Kidney (tissue), 22 donors: ENCODE measurements at places on chromosomes 5 and 9. TPM values are rescaled to one million over a fixed set of nuclear protein-coding genes. Genes with fewer than 3 reads are reported as not detected.
A peak's percentile ranks its signal among the peaks of the same experiment; 100 is the strongest.

The C9 gene
- total RNA-seq, result 4.5 TPM

The WNK2 gene
- 4.8 TPM for total RNA-seq

The ALDOB gene
- 11.0 TPM for total RNA-seq

The CDKN2B gene
- total RNA-seq, result 1.8 TPM

The PRR16 gene
- 3.6 TPM for total RNA-seq

The MARCHF11 gene
- total RNA-seq, result not detected

The WDR38 gene
- total RNA-seq, result 0.31 TPM

The NPR3 gene
- total RNA-seq, result 12.5 TPM

The C9orf152 gene
- 1.8 TPM for total RNA-seq

- H3K4me1 ChIP-seq, result no peaks in the 10 kb centered on the region
- no peak overlapping the region for H3K27ac ChIP-seq
- H3K4me3 ChIP-seq, result no peak overlapping the region
- H3K27me3 ChIP-seq, result no peaks in the 10 kb centered on the region
- no peaks in the 10 kb centered on the region for H3K36me3 ChIP-seq
These were observed 479.4 kb downstream of the ENC1 start for GRCh38 chr5:74161170-74161569.

DNA sequence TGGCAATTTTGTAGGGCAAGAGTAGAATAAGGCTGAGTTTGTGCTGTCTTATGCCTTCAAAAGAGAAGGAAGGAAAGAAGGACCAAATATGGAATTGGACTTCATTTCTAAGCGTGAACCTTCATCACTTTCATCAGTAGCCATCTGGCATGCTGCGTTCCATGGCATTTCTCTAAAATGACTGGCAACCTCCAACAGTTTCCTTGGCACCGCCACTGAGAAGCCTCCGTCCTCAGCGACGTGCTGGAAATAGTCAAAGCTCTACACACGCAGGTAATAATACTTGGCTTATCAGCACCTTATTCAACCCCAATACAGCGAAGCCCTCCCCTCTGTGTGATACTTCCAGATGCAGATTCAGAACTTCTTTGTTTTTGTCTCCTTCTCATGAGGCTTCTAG lies 169.7 kb upstream of the CD180 start:
- H3K27ac ChIP-seq, result no peak overlapping the region
- DNase-seq, result no peak
- H3K27me3 ChIP-seq, result no peaks in the 10 kb centered on the region
- no peaks in the 10 kb centered on the region for H3K36me3 ChIP-seq
- no peaks in the 10 kb centered on the region for H3K4me1 ChIP-seq

DNA sequence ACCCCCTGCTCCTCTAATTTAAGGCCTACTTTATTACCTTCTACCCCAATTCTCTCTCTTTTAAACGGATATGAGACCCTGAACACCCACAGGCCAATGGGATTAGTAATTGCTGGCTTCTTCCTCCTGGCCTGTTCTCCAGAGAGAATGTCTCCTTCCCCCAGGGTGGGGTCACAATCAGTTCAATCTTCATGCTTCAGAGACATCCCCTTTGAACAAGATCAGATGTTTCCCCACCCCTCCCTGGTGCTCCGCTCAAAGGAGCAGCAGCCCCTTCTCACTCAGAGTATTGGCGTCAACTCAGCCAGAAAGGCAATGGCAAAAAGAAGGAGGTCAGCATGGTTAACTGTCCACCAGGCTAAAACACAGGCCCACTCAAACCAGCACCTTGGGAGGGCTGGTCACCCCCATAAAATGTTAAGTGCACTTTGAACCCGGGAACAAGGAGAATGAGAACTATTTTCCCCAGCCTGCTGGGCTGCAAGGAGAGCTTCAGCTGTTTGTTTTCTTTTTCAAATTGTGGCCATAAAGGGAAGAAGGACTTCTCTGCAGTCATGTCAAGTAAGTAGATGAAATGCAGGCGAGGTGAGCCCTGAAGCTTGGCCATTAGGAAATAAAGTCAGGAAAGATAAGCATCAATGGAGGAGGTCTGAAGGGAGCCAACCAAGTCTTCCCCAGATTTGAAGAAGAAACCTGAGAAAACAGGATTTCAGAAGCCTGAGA lies 20.1 kb downstream of the LHFPL2 start:
- no peaks in the 10 kb centered on the region for H3K36me3 ChIP-seq
- H3K27ac ChIP-seq, result no peak overlapping the region
- H3K4me1 ChIP-seq, result no peaks in the 10 kb centered on the region
- no peak overlapping the region for H3K4me3 ChIP-seq
- H3K27me3 ChIP-seq, result no peaks in the 10 kb centered on the region

- H3K27ac ChIP-seq, result peak overlapping the region; percentile 49
- no peaks in the 10 kb centered on the region for H3K36me3 ChIP-seq
- no peaks in the 10 kb centered on the region for H3K27me3 ChIP-seq
- DNase-seq, result peak; percentile 83
- peak overlapping the region; percentile 25 for H3K4me3 ChIP-seq
- no peaks in the 10 kb centered on the region for H3K4me1 ChIP-seq
These were observed 219.2 kb downstream of the AGTPBP1 start for GRCh38 chr9:85522459-85523092.

- peak; percentile 67 for DNase-seq
- H3K27ac ChIP-seq, result no peak overlapping the region
- no peak overlapping the region for H3K4me3 ChIP-seq
- no peaks in the 10 kb centered on the region for H3K27me3 ChIP-seq
These were observed 47.9 kb upstream of the NCS1 start for GRCh38 chr9:130124085-130124860.

GRCh38 chr5:154364771-154365170 lies 81.0 kb upstream of the SAP30L start:
- H3K27me3 ChIP-seq, result no peaks in the 10 kb centered on the region
- H3K4me1 ChIP-seq, result peaks cover 2% of the 10 kb centered on the region
- H3K4me3 ChIP-seq, result no peak overlapping the region
- no peak overlapping the region for H3K27ac ChIP-seq

- peaks cover under 1% of the 10 kb centered on the region for H3K4me1 ChIP-seq
- H3K27me3 ChIP-seq, result no peaks in the 10 kb centered on the region
- H3K4me3 ChIP-seq, result no peak overlapping the region
- no peak for DNase-seq
These were observed 18.6 kb downstream of the GOLGA2 start for GRCh38 chr9:128257086-128257825.

GRCh38 chr9:134770972-134771971 lies 109.3 kb upstream of the FCN2 start:
- no peak overlapping the region for H3K4me3 ChIP-seq
- no peaks in the 10 kb centered on the region for H3K4me1 ChIP-seq
- H3K27ac ChIP-seq, result no peak overlapping the region
- no peaks in the 10 kb centered on the region for H3K27me3 ChIP-seq

- DNase-seq, result no peak
- H3K4me3 ChIP-seq, result no peak overlapping the region
- H3K27ac ChIP-seq, result no peak overlapping the region
- H3K4me1 ChIP-seq, result peaks cover 8% of the 10 kb centered on the region
- H3K27me3 ChIP-seq, result no peaks in the 10 kb centered on the region
These were observed 11.3 kb downstream of the TRIM7 start for GRCh38 chr5:181193656-181194055.

DNA sequence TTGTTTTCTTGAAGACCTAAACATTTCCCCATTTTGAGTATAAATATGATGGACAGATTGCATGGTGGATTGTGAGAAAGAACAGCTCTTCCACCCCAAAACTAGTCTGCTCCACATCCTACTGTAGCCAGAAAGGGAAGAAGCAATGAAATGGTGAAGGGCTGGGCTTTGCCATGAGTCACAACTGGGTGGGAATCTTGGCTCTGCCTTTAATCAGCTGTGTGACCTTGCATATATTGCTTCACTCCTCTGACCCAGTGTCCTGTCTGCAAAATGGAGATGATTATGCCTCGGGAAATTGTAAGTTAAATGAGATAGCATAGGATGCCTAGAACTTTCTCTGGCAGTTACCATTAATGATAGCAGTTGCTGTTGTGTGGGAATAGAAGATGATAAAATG lies 101.9 kb downstream of the PDE8B start:
- no peak overlapping the region for H3K27ac ChIP-seq
- no peaks in the 10 kb centered on the region for H3K36me3 ChIP-seq
- no peaks in the 10 kb centered on the region for H3K27me3 ChIP-seq

GRCh38 chr9:90538566-90538965 lies 104.1 kb downstream of the DIRAS2 start:
- H3K36me3 ChIP-seq, result no peaks in the 10 kb centered on the region
- H3K27ac ChIP-seq, result no peak overlapping the region
- H3K27me3 ChIP-seq, result no peaks in the 10 kb centered on the region
- H3K4me1 ChIP-seq, result no peaks in the 10 kb centered on the region
- H3K4me3 ChIP-seq, result no peak overlapping the region
- no peak for DNase-seq

- H3K27me3 ChIP-seq, result no peaks in the 10 kb centered on the region
- H3K36me3 ChIP-seq, result no peaks in the 10 kb centered on the region
- no peak overlapping the region for H3K27ac ChIP-seq
- H3K4me3 ChIP-seq, result no peak overlapping the region
These were observed 227.0 kb upstream of the DAP start for GRCh38 chr5:10987925-10988504.

GRCh38 chr5:154677921-154678320 lies 77.3 kb upstream of the LARP1 start:
- no peak overlapping the region for H3K4me3 ChIP-seq
- H3K27me3 ChIP-seq, result no peaks in the 10 kb centered on the region
- H3K36me3 ChIP-seq, result no peaks in the 10 kb centered on the region

DNA sequence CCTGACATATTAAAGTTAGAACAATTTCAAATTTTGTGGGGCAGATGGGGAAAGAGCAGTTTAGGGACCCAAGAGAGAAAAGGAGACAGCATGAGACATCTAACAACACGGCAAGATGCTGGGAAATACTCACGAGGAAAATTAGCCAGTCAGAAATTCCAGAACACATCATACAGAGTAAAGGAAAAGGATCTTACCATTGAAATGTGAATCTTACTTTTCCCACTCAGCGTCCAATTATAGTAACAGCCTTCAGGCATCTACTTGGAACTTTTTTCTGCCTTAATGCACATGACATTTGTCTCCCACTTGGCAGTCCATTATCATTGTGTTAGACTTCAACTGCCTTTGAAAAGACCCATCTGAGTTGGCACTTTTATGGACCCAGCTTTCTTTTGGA lies 189.7 kb upstream of the SLC27A6 start:
- no peak overlapping the region for H3K27ac ChIP-seq
- H3K27me3 ChIP-seq, result no peaks in the 10 kb centered on the region
- no peaks in the 10 kb centered on the region for H3K4me1 ChIP-seq
- no peaks in the 10 kb centered on the region for H3K36me3 ChIP-seq
- no peak for DNase-seq

DNA sequence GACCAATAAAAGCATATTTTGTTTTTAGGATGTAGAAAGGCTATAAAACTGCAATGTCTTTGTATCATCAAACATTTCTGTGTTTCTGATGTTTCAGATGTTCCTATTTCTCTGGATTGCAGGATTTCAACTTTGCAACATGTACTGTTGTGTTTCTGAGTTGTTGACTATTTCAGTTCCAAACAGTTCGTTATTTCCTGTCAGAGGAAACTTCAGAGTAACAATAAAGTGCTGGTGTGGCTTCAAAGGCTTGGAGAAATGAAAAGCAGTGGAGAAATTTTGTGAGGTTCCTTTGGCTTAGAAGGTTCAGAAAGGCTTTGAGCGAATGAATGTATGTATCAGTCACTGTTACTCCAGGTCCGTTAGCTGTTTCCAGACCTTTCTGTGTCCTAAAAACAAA lies 17.2 kb downstream of the TJP2 start:
- H3K4me3 ChIP-seq, result no peak overlapping the region
- H3K27me3 ChIP-seq, result no peaks in the 10 kb centered on the region
- no peaks in the 10 kb centered on the region for H3K4me1 ChIP-seq
- no peak for DNase-seq

DNA sequence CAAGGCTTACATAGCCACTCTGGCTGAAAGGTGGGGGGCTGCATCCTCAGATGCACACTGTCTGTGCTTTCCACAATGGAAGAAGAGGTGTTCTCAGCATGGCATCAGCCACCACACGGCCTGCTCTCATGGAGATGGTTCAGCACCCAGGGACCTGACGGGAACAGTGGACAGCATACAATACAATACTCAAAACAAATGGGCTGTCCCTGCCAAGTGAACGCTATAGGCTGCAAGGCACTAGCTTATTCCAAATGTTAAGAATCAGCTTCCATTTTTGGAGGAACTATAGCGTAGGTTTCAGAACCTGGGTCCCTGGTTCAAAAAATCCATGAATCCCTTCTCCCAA lies 77.2 kb downstream of the ZNF608 start:
- H3K4me3 ChIP-seq, result no peak overlapping the region
- H3K4me1 ChIP-seq, result peaks cover 21% of the 10 kb centered on the region
- no peak overlapping the region for H3K27ac ChIP-seq
- no peaks in the 10 kb centered on the region for H3K36me3 ChIP-seq
- DNase-seq, result no peak
- no peaks in the 10 kb centered on the region for H3K27me3 ChIP-seq

DNA sequence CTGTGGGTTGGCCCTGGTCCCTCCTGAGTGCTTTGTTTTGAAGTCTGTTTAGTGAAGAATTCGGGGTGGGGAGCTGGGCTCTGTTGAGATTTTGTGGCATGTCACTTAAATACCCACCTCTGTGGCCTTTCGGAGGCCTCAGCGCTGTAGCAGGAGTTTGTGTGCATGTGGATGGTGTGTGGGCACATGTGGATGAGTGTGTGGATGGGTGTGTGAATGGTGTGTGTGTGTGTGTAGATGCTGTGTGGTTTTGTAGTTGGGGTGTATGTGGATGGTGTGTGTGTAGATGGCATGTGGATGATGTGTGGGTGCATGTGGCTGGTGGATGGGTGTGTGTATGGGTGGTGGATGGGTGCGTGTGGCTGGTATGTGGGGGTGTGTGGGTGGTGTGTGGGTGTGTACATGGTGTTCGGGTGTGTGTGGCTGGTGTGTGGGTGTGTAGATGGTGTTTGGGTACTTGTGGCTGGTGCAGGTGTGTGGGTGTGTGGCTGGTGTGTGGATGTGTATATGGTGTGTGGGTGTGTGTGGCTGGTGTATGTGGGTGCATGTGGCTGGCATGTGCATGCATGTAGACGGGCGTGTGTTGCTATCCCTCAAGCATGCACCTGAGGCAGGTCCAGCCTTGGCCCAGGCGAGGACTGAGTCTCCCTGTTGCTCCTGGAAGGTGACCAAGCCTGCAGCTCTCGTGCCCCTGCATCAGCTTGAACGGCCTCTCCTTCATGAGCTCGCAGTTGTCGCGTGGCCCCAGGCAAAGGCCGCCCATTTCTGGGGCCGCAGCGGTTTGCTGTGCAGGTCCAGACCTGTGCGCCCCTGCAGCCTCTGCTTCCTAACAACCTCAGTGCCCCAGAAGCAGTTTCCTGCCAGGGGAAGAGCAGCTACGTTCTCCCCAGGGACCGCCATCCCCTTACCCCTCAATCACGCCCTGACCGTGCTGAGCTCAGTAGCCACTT lies 54.0 kb upstream of the FCN2 start:
- no peak overlapping the region for H3K4me3 ChIP-seq
- H3K27me3 ChIP-seq, result no peaks in the 10 kb centered on the region
- no peak for DNase-seq

- H3K27me3 ChIP-seq, result no peaks in the 10 kb centered on the region
- no peak overlapping the region for H3K27ac ChIP-seq
- H3K4me1 ChIP-seq, result no peaks in the 10 kb centered on the region
- H3K36me3 ChIP-seq, result no peaks in the 10 kb centered on the region
- DNase-seq, result no peak
- no peak overlapping the region for H3K4me3 ChIP-seq
These were observed 108.3 kb upstream of the ADAMTSL1 start for GRCh38 chr9:18365651-18366050.
